NCI-H1105 treated with DMSO at 0.1 percent for 48 hours (cell line): ENCODE measurements at places on chromosomes 13 and 19.

- peak; percentile 31 for DNase-seq
These were observed 16.1 kb upstream of the TPP2 start for GRCh38 chr13:102580552-102581169.

- DNase-seq = no peak
These were observed 39.4 kb downstream of the RFX2 start for GRCh38 chr19:6070720-6071485.

DNA sequence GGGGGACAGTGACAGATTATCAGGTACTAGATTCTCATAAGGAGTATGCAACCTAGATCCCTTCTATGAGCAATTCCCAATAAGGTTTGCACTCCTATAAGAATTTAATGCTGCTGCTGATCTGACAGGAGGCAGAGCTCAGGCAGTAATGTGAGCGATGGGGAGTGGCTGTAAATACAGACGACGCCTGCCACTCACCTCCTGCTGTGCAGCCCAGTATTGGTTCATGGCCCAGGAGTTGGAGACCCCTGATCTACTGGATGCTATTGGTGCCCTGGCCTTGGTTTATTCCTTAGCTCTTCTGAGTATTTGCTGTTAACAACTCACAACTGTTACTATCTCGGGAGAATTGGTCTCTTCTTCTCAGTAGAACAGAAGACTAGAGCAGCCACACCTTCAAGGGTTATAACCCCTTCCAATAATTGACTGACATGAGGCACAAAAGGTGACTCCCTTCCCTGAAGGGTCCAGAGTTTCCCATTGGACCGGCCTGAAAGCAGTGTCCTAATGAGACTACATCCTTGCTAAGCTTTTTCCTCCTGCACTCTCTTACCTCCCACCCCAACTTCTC lies 35.0 kb upstream of the RBM26 start:
- DNase-seq = no peak

GRCh38 chr13:40269086-40269485 lies 397.4 kb downstream of the FOXO1 start:
- DNase-seq = no peak

DNA sequence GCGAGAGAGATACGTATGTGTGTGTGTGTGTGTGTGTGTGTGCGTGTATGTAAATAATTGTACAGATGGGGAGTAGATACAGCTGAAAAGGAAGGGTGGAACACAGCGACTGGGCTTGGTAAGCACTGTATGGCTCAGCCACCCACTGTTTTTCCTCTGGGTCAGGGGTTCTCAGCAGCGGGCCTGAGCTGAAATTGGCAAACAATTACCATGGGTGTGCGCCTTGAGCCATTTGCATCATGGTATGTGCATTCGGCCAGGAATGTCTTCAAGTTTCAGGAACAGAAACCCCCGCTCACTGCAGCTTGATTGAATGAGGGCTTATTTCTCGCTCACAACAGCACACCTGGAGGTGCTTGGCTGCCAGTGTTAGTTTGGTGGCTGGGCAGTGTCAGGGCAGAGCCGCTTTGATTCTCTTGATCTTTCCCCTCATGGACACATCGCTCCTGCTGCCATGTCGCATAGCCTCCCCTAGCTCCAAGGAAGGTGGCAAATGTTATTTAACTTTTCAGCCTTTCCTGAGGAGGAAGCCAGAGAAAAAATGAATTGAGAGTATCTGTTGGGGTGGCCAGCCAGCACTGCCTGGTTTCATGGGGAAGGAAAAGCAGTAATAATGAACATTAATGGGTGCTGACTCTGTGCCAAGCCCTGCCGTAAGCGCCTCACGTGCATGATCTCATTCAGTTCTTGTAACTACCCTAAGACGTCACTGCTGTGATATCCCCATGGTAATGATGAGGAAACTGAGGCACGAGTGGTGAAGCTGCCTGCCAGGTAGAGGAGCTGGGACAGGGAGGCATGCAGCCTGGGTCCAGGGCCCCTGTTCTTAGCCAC lies 126.9 kb downstream of the SIPA1L3 start:
- DNase-seq = peak; percentile 72

DNA sequence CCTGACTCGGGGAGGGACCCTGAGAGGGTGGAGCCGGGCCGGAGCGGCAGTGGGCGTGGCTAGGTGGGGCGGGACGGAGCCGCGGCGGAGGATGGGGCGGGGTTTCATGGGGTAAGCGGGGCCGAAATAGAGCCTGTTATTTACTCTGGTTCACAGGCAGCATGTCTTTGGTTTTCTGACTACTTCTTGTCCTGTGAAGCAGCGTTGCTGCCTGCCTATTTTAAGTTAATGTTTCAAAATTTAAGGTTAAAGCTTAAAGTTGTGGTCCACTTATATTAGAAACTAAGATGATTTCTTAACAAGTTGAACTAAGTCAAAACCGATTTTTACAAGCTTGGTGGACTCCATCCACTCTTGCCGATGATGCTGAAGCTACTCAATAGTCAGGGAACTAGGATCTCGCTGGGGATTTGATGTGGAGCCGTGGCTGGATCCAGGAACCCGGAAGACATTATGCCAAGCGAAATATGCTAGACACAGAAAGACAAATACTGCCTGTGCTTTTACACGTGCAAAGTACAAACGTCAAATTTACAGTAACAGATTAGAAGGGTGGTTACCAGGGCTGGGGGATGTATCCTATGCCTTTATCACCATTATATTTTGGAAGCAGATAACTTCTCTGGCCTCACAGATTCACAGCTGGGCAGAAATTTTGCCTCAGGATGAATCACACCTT lies 433 bp upstream of the ZNF616 start:
- DNase-seq = no peak

GRCh38 chr13:35720690-35721554 lies 244.4 kb upstream of the MAB21L1 start:
- peak; percentile 12 for DNase-seq

DNA sequence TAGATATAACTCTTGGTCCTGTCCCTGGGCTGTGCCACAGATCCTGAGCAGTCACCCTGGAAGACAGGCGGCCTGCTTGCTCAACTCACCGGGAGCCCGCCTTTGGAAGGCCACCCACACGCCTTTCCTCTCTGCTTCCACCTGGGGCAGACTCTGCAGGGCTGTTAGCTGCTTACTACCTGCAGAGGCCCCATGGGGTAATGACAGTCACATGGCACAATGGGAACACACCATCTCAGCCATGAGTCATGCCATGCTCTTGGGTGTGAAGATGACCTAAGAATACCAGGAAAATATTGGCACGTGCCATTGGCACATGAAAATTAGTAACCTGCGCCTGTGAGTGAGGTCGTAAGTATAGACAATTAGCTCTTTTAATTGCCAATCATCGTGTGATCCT lies 108.6 kb downstream of the COL4A2 start:
- no peak for DNase-seq

DNA sequence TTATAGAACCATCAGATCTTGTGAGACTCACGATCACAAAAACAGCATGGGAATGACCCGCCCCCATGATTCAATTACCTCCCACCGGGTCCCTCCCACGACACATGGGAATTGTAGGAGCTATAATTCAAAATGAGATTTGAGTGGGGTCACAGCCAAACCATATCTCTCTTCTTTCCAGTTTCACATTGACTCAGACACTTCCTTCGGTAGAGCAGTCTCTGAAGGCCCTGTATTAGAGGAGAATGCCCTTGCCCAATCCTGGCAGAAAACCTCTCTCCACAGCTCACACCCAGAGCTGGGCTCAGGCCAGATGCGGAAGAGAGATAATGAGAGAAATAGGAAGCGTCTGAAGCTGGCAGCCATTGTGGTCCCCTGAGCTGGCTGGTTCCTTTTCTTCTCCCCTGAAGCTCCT lies 72.4 kb upstream of the CLDN10 start:
- no peak for DNase-seq
